Hematopoietic multipotent progenitor cell treated with erythropoietin and hydrocortisone succinate and interleukin-3 and kit ligand, for 4 days (in vitro differentiated cells): ENCODE measurements at places on chromosomes 16 and 17.
A peak's percentile ranks its signal among the peaks of the same experiment; 100 is the strongest.

GRCh38 chr16:80300456-80300855 is 240.3 kb upstream of the DYNLRB2 start:
- DNase-seq, result no peak

GRCh38 chr17:63434951-63435571 is 11.0 kb downstream of the CYB561 start:
- peak; percentile 95 for DNase-seq

DNA sequence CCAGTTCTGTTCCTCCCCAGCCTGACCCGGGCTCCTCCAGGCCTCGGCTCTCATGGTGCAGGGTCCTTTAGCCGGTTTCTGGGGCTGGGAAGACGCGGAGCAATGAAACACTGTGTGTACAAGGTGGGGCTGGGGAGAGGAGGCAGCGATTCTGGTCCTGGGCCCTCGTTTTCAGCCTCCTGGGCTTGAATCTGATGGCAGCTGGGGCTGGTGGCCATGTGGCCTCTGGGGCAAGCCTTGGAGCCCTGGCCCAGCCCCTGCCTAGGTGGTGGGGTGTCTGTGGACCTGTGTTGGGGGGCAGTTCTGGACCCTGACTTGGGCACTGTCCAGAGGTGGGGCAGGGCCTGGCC is 4.1 kb downstream of the FOXJ1 start:
- no peak for DNase-seq

GRCh38 chr17:34736611-34737010 is 157.2 kb downstream of the TMEM132E start:
- no peak for DNase-seq

DNA sequence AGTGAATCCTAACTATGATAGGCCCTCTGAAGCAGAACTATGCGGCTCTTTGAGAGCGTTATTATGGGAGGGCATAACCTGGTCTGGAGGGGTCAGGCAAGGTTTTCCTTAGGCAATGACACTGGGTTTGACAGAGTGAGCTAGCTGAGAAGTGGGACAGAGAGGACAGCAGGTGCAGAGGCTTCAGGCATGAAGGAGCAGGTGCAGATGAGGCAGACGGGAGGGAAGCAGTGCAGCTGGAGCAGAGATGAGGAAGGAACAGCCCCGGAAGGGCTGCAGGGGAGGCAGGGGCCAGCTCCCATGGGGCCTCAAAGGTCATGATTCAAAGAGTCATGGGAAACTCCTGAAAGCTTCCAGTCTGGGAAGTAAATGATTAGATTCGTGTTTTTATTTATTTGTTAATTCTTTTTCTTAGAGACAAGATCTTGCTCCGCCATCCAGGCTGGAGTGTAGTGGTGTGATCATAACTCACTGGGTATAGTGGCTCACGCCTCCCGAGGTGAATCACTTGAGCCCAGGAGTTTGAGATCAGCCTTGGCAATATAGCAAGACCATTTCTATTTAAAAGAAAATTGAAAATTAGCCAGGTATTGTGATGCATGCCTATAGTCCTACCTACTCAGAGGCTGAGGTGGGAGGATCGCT is 5.4 kb downstream of the MARCHF10 start:
- no peak for DNase-seq

DNA sequence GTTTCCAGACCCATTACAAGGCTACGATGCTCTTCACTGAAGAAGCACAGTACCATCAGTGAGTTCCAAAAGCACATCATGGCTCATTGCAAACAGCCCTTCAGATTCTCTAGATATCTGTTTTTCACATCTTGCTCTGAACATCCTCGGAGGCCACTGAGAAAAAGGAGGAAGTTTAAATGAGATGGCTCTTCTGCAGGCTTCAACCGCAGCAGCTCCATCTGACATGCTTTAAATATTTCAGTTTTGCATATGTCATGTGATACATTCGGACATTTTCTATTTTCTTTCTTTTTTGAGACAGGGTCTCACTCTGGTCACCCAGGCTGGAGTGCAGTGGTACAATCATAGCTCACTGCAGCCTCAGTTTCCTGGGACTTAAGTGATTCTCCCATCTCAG is 396.8 kb downstream of the NPIPA8 start:
- DNase-seq, result peak; percentile 75

DNA sequence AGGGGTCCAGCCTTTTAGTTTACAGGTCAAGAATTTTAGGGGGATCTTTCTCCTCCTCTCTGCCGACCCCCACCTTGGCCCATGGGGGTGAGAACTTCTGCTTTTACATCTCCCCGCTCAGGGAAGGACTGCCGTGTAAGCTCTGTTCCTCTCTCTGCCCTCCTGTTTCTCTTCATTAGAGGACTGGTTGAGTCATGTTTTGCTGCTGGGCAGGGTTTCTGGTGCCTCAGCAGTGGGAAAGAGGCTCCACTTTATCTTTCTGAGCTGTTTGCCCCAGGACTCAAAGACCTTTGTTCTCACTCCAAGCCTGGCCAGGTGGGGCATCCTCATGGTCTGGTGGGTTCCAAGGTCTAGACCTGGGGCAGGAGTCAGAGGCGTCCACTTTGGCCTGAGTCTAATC is 93.0 kb downstream of the UTP18 start:
- no peak for DNase-seq

- DNase-seq, result no peak
Measured at GRCh38 chr17:4175921-4176807, 33.2 kb downstream of the CYB5D2 start.

DNA sequence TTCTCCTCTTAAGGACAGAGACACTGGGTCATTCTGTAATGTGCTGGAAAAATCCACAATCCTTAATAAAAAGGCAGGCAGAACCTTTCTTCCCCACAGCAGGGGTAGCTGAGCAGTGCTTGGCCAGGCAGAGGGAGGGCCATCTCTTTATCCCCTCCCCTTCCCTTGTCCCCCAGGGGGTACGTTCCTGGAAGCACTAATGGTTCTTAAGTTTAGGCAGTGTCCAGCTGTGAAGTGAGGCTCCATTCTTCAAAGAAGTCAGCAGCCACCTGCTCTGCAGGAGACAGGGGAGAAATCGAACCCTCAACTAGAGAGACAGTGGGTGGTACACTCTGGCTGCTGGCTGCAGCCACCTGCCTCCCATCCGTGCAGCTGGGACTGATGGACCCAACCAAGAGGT is 533.9 kb upstream of the CDH11 start:
- DNase-seq, result no peak

DNA sequence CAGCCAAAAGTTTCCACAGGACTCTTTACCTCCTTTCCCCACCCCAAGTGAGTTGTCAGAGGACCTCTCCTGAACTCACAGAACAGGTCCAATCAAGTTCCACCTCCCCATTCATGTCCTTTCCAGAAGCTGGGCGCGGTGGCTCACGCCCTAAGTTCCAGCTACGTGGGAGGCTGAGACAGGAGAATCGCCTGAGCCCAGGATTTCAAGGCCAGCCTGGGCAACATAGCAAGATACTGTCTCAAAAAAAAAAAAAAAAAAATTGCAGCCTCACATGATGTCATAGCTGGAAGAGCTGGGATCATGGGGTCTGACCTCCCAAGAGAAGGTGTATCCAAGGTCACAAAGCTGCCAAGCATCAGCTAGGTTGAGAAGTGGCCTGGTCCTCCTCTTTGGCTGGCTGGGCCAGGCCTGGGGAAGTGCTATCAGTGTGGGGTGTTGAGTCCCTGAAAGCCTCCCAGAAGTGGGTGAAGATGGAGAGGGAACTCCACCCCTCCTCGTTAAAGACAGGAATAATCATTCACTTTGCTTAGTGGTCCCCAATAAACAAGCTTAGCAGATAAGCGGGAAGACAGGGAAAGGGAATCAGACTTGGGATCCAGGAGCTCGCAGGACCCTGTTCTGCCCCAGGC is 5.5 kb upstream of the MNT start:
- no peak for DNase-seq
